Right hindlimb (tissue), 1 donor: ENCODE measurements at places on chromosomes 12 and 14.
A peak's percentile ranks its signal among the peaks of the same experiment; 100 is the strongest.

DNA sequence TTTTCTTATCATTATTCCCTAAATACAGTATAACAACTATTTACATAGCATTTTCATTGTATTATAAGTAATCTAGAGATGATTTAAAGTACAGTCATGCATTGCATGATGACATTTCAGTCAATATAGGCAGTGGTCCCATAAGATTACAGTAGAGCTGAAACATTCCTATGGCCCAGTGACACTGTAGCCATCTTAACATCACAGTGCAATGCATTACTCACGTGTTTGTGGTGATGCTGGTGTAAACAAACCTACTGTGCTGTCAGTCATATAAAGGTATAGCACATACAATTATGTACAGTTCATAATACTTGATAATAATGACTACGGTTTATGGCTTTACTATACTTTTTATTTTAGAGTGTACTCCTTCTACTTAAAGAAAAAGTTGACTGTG, 13.3 kb downstream of the LLPH start:
- no peak for DNase-seq

DNA sequence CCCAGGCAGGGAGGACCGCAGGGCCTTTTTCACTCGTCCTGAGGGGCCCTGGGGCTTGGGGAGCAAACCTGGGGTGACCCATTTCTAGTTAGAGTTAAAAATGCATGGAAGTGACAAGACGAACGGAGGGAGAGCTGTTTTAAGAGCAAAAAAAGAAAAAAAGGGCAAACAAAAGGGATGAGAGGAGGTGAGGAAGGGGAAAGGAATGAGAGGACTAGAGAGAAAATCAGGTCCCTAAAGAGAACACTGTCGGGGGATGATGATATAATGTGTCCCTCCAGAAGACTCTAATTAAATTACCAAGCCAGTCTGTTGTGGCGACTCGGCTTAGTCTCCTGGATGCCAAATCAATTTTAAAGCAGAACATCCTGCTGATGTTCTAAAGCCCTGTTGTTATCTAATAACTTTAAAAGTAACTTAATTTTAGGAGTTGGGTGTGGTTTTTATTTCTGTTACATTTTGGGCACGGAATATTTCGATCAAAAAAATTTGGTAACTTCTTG, 1.1 kb downstream of the ANO6 start:
- no peak for DNase-seq

- no peak for DNase-seq
Observed at GRCh38 chr14:54803926-54804537, 98.6 kb downstream of the GCH1 start.

DNA sequence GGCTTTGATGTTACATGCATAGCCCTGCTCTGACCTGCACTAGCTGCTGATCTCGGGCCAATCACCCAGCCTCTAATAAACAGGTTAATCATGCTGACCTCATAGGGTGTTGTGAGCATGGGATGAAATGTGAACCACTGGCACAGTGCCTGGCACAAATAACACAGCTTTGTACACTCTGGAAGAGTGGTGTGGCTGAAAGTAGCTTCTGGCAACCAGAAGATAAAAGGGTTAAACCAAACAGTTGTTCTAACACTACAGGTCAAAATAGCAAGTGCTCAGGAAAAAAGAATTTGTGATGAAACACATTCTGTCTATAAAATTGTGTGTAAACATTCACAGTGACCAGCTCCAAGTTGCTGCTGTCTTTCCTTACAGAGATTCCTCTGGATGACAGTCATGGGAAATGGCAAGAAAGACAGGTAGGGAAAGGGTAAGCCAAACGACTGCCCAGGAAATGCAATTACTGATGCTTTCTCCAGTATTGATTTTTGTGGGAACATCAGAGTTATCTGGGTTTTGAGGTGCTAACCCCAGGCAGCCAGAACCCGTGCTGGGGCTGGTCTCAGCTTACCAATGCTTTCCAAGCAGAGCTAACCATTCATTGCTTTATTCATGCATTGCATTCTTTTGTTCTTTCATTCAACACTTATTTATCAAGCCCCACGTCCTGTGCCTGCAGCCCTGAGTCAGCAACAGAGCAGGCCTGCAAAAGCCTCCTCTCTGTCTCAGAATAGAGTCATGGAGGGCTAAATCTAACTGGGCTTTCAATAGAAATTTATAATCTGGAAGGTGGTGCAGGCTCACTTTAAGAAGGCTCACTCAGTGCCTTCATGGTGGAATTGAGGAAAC, 38.1 kb upstream of the CAPRIN2 start:
- DNase-seq: no peak

GRCh38 chr12:57868221-57868620, 21.7 kb upstream of the CTDSP2 start:
- no peak for DNase-seq

DNA sequence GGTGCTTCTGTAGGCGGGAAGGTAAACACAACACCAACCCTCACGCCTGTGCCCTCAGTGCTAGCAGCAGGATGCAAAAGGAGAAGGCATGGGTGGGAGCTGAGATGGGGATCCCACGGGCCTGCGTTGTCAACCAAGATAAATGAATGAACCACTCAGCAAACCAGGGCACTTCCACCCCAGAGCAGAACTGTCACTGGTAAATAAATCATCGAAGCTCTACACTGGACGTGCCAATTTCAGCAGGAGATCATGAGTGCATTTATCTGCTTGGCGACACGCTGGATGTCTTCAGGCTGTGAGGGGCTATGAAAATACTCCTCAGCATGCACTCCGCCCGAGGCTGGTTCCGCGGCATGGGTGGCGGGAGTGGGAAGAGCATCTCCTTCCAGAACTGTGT, 33.2 kb downstream of the HSPB8 start:
- no peak for DNase-seq

- no peak for DNase-seq
Observed at GRCh38 chr12:32822344-32822743, 66.6 kb upstream of the YARS2 start.

DNA sequence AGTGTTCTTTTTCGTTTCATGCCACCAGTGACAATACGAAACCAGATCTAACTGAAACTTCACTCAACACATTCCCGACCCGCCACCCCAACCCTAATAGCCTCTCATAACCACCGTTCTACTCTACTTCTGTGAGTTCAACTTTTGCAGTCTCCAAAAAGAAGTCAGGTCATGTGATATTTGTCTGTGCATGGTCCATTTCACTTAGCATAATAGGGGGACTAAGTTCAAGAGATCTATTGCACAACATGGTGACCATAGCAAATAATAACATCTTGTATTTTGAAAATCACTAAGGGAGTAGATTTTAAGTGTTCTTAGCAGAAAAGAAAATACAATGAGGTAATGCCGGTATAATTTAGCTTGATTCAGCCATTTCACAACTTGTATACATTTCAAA, 376.4 kb downstream of the DIO2 start:
- no peak for DNase-seq

DNA sequence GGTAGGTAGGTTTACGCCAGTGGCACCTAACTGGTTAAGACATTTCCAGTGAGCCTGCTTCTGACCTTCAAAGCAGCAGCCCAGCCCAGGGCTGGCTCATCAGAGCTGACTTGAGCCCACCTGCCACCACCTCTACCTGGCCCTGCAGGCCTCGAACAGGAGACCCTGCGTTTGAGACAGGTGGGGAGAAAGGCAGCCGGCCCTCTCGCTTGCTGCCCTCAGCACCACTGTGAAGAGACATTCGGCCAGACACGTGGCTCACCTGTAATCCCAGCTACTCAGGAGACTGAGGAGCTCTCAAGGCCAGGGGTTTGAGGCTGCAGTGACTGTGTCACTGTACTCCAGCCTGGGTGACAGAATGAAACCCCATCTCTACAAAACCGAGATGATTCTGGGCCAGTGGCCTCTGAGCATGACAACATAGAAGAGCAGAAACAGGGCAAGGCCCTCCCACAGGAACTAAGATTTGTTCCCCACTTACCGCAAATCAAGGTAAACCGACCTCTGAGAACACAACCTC, 74.2 kb downstream of the TESC start:
- DNase-seq: no peak

DNA sequence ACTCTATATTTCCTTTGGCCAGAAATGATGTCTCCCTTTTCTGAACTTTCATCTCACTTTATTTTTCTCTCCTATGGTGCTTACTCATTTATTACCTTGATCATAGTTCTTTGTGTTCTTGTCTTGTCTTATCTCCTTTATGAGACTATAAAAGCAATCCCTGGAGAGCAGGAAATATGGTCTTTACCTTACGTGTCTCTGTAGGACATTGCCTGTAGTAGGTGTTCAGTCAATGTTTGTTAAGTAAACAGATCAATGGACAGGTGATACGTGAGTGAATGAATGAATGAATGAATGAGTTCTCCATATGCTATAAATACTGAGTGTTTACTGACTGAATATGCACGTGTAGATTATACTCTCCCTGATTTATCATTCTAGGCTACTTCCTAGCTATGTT, 193.7 kb upstream of the HMGA2 start:
- DNase-seq: no peak

- DNase-seq: no peak
Observed at GRCh38 chr14:68148276-68148675, 328.7 kb downstream of the RAD51B start.

DNA sequence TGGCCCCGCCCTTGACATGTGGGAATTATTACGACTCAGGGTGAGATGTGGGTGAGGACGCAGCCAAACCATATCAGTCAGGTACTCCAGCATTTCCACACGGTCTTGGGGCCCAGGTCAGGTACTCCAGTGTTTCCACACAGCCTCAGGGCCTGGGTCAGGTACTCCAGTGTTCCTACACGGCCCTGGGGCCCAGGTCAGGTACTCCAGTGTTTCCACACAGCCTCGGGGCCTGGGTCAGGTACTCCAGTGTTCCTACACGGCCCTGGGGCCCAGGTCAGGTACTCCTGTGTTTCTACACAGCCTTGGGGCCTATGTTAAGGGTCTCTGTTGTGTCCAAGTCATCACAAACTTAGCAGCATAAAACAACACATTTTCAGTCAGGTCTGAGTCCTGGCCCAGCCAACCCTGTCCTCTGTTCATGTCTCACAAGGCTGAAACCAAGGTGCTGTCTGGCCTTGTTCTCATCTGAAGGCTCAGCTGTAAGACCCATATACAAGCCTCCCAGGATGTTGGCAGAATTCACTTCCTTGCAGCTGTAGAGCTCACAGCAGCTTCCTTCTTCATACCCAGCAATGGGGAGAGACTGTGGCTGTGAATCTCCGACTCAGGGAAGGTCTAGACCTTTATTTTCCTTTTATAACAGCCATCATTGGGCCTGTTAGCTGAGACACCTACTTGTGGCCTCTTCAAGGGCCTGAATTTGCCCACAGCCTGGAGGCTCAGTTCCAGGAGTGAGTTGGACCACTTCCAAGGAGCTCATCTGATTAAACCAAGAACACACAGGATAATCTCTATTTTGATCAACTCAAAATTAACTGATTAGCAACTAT, 107.6 kb upstream of the SFSWAP start:
- DNase-seq: no peak

GRCh38 chr12:92488735-92489134, 214.1 kb upstream of the PLEKHG7 start:
- DNase-seq: no peak

- DNase-seq: no peak
Observed at GRCh38 chr14:104634886-104635570, 30.5 kb upstream of the TMEM179 start.

GRCh38 chr14:23930742-23931141, 22.8 kb upstream of the DHRS4 start:
- peak; percentile 41 for DNase-seq

- peak; percentile 37 for DNase-seq
Observed at GRCh38 chr12:103884316-103884715, 43.3 kb upstream of the NT5DC3 start.
